ENCODE measurements at places on chromosomes 4 and X.

GRCh38 chrX:13518126-13518525, 51.3 kb upstream of the EGFL6 start:
- DNase-seq: no peak

GRCh38 chr4:78638337-78639172, 87.0 kb downstream of the ANXA3 start:
- DNase-seq: no peak

GRCh38 chrX:124030520-124030919, 69.0 kb downstream of the STAG2 start:
- no peak for DNase-seq

- no peak for DNase-seq
Measured at GRCh38 chr4:174275101-174275500, 8.4 kb downstream of the FBXO8 start.

DNA sequence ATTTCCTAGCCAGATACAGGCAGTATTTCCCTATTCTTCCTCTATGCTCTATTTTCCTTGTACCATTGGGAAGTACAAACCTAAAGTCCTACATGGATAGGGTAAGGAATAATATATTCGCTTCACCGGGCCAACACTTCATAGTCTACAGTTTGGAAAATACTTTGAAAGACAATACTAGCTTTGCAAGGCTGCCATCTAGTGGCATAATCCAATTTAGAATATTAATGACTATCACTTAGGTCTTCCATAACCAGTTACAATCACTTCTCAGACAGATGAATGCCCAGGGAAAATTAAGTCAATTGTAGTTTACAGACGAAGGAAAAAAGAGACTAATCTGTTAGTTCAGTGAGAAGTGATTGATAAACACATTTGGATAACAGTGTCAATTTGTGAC, 141.0 kb upstream of the FAM47C start:
- no peak for DNase-seq

DNA sequence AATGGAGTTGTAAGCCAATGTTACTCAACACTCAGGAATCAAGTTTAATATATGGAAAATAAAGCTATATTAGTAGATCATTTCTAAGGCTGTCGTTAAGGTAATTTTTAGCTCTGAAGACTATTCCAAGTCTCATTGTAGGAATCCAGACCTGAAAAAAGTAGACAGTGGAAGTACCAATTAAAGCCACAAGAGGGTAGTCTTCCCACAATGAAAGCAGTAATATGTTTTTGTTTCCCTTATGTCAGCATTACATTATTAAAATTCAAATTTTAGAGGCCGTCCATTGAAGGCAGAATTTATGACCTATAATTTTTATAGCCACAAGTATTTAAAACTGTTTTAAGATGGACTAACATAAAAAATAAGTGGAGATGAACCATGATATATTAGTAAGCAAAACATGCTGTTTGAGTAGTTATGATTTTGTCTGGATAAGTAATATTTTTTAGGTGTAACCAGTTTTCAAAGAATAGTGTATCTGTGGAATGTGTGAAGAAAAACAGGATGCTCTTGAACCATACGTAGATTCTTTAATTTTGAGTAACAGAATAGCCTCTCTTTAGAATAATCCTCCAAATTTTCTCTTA, 372.6 kb upstream of the TECRL start:
- peak; percentile 23 for DNase-seq

- no peak for DNase-seq
Measured at GRCh38 chr4:5892323-5893003, 423 bp downstream of the CRMP1 start.

- DNase-seq: no peak
Measured at GRCh38 chrX:134026565-134027311, 41.3 kb upstream of the GPC3 start.

DNA sequence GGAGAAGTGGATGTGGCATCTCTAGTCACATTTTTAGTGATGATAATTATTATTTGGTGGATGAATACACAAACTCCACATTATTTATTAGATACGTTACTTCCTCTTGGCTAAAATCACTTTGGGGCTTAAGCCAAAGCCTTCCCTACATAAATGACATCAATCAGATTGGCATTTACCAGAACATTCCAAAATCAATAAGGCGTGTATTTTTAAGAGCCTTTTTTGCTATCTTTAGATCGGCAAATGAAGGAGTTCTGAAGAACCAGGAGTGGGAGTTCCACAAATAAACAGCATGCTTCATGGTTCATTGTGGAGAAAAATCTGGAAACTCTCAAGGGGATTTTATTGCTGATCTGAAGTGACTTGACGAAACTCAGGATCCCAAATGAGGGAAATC, 89.7 kb downstream of the AMELX start:
- DNase-seq: no peak

DNA sequence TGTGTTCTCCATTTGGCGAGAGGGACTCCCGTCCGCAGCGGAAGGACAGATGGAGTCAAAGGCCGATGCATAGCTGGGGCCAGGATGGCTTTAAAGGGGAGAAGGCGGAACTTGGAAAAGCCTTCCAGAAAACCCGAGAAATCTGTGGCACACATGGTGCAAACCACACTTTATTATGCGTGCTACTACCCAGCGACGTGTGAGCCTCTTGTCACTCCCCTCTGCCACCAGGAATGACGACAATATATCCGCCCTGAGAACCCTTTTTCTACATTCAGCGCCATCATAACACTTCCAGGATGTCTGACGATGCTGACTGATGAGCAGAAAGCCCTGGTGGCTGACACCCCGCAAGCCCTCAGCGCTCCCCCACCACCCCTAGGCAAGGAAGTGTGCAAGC, 689 bp upstream of the DCHS2 start:
- no peak for DNase-seq

- no peak for DNase-seq
Measured at GRCh38 chrX:136165406-136165805, 18.1 kb downstream of the FHL1 start.

DNA sequence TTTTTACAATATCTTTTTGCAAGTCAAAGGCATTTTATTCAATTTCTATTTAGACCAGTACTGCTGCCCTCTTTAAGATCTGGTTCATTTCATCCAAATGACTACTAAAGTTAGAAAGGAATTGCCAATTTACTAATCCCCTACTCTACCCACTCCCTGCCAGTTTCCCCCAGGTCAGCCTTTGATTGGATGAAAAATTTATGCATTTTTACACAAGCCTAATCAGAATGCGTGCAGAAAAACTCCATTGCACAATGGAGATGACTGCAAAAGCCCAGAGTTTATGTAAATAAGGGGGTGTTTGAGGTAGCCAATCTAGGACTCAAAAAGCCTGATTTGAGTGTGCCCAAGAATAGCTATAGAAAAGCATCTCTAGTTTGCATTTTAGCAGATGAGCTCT, 310.6 kb downstream of the PABPC4L start:
- DNase-seq: no peak
